ENCODE measurements at places on chromosomes 7 and 10.

DNA sequence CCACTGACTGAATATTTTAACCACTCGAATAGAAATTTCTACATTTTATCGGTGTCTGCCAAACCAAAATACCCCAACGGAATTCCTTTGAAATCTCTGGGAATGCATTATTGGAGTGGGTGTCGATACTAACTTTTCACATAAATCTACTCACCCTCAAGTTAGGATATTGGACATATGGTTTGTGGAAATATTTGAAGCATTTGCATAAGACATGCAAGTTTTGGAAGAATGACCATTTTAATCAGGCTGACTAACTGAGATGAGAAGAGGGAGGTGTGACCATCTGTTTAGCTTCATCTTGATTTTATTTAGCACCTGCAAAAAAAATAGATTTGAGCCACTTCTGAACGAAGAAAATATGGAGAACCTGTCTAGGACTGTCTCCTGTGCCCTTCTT, 61.2 kb downstream of the KLF6 start:
- no peak for DNase-seq

DNA sequence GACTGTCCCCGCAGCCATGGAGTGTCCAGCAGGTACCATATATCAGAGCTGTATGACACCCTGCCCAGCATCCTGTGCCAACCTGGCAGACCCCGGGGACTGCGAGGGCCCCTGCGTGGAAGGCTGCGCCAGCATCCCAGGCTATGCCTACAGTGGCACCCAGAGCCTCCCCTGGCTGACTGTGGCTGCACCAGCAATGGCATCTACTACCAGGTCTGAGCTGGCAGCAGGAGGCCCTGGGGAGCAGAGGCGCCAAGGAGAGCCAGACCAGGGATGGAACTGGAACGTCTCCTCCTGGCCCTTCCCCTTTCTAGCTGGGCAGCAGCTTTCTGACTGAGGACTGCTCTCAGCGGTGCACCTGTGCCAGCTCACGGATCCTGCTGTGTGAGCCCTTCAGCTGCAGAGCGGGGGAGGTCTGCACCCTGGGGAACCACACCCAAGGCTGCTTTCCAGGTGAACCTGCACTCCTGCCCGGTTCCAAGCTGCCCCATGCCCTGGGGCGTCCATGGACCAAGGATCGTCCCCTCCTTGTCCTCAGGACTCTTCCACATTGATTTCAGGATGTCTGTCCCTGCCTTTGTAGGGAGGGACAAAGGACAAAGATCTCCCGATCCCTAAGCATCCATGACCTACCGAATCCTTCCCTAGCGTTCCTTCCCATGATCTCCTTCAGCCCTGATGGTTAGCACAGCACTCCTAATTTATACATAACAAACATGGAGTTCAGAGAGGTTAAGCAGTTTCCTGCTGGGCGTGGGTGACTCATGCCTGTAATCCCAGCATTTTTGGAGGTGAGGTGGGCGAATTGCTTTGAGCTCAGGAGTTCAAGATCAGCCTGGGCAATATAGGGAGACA, 33.3 kb downstream of the EPHB4 start:
- no peak for DNase-seq

- no peak for DNase-seq
Observed at GRCh38 chr7:74246497-74246896, 7.7 kb downstream of the RFC2 start.

DNA sequence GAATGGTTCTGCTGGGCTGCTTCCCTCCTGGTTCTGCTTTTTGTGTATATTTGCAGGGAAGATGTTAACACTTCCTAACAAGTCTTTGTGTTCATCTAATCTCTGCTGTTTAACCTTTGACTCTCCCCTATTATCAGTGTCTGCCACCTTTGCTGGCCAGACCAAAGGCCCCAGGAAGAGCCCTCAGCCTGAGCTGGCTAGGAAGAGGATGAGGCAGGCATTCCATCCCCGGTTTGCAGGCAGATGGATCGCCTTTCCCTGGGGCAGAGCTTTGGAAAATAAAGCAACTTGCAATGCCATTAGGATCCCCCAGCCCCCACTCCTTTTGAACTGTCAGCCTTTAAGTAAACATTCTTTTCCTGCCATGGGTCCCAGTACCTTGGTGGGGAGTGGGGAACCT, 19.0 kb downstream of the DPCD start:
- no peak for DNase-seq

Data from hematopoietic multipotent progenitor cell treated with erythropoietin and hydrocortisone succinate and interleukin-3 and kit ligand, for 8 days (in vitro differentiated cells).